Activated naive CD8-positive, alpha-beta T cell treated with anti-CD3 and anti-CD28 coated beads, Interleukin-2, amount 50 U/mL, for 24 hours (primary cell): ENCODE measurements at places on chromosomes 7 and 10.

DNA sequence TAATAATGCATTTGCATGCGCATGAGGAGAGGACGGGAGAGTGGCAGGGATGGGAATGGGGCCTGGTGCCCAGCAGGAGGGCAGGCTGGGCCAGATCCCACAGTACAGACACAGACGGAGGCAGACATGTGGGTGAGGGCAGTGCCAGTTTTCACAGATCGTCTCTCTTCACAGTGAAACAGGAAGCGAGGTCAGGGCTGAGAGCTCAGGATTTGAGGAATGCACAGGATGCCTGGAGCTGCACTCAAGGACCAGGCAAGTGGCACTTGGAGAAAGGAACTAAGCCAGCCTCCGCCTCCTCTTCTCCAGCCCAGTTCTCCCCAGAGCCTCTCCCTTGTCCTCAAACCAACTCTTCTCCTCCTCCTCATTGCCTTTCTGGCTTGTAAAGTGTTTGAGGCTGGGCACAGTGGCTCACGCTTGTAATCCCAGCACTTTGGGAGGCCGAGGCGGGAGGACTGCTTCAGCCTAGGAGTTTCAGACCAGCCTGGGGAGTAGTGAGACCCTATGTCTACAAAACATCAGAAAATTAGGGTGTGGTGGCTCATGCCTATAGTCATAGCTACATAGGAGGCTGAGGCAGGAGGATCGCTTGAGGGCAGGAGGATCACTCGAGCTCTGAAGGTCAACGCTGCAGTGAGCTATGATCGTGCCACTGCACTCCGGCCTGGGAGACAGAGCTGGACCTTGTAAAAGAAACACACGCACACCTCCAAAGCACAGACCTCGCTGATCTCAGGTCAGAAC, 115.2 kb downstream of the HIP1 start:
- DNase-seq = no peak

GRCh38 chr10:63713191-63714144, 192.3 kb downstream of the REEP3 start:
- DNase-seq = no peak

DNA sequence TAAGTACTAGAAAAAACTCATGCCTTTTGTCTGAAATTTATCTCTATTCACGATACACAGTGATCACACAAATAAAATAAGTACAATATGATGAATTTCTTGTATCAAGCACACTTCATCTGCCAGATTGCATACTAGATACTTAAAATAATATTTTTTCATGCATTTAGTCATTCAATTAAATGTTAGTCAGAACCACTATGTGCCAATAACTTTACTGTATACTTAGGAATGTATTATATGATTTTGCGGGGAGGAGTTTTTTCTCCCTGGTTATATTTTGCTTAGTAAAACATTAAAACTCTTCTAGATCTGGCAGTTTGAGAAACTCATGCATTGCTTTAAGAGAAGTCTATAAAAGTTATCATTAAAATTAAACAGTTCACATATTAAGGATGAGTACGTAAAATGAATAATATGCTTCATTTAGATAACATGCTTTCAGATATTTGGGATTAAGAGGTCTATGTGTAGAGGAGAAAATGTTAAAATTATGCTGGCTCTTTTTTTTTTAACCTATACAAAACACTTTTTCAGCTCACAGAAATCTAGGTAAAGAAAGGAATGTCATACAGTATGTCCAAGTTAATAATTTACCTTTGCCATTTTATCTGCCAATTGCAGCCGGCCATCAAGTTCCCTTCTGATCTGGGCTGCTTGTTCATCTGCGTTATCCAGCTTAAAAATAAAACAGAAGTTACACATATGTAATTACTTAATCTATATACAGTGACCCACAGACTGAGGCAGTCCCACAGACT, 70.1 kb downstream of the RNF133 start:
- DNase-seq = no peak

DNA sequence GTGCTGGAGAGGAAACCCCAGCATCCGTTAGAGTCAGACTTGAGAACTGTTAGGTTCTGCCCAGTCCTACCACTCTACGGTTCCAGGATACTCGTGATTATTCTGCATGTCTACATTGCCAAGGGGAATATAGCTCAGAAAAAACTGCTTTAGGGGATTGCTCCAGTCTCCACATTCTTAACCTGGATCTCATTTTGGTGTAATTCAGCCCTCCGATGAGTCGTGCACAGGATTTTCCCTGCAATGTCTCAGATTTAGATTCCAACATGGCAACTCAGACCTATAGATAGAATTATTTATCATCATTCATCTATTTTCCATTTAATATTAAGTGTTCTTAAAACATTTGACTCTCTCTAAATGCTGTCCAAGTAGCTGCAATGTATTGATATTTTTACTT, 121.1 kb upstream of the ZEB1 start:
- no peak for DNase-seq

GRCh38 chr10:100510533-100511308, 8.9 kb downstream of the SEC31B start:
- peak; percentile 66 for DNase-seq

- peak; percentile 10 for DNase-seq
Measured at GRCh38 chr7:131606346-131607290, 50.2 kb upstream of the PODXL start.

DNA sequence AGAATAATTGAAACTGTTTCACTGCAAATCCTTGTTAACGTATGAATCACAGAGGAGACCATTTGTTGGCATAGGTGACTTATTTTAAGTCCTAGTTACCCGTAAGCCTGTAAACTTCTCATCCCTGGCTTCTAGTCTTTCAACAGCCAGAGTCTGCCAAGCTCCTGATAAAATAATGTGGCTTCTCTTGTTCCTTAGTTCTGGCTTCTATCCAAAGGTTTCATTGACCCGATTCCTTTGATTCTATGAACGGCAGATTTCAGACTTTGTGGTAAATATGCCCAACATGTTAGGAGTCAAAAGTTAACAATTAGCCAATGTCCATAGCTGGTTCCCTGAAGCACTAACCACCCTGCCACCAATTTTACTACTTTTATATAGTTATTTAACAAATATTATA, 23.3 kb downstream of the DNAH11 start:
- DNase-seq = no peak

GRCh38 chr7:69599286-69599954, 1.1 kb downstream of the AUTS2 start:
- DNase-seq = no peak

GRCh38 chr7:91054374-91054773, 209.9 kb upstream of the FZD1 start:
- DNase-seq = no peak

DNA sequence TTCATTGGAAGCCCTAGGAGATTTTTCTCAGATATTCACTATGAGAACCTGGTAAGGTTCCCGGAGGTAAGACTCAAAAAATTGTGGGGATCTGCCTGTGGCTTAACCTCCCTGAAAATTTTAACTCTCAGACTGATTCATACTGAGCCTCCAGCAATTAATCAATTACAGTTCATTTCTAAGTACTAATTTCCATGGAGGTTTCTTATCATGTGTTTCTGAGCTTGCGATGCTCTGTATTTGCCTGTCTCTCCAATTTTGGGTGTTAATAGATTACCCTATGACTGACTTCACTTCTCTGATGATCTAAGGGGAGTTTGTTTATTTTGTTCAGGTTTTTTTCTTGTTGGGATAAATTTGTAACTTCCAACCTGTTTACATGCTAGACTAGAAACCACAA, 215.4 kb upstream of the TMEM196 start:
- no peak for DNase-seq

DNA sequence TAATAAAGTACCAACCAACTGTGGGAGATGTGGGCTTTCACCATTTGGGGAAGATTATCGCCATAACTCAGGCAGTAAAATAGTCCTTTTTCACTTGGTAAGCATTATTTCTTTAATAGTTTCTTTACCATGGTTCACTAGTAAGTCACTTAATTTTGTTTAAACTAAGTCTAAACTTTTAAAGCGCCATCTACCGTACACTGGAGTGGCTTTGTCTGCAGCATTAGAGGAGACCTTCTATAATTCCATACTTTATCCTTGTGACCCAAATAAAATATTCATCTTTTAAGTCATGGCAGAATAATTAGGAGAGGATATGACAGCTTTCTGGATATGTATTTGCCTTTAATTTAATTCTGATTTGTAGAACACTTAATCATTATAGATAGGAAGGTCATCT, 468.0 kb downstream of the MAGI2 start:
- no peak for DNase-seq

DNA sequence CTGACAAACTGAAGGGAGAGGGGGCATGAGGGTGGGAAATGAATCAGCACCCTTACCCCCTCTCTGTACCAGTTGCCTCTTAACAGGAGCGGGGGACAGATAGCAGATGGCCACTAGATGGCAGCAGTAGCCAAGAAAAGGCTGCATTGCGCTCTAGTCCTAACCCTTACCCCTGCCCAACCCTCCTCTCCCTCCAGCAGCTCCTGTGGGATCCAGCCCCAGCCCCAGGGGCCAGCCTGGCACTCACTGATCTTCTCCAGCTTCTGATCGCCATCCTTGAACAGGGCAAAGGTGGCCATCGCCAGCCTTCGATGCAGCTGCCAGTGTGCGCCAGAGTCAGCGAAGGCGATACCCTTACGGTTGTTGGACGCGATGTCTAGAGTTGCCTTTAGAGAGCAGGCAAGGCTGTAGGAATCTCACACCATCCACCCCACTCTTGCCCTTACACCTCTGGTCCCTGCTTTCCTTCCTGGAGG, 2.2 kb downstream of the CYP17A1 start:
- DNase-seq = peak; percentile 80

DNA sequence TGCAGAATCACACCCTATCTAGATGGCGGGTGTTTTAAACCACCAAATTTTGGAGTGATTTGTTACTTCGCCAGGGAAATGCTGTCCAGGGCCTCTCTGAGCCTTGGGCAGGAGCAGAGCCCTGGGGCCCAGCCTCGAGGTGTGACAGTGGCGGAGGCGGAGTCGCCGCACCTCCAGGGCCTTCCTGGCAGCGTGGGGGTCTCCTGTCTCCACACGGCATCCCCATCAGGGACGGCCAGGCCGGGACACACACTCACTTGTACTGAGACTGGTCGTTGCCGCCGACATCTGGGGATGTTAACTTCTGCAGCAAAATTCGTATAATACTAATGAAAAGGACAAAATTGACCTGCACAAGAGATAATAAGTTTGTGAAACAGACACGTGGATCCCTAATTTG, 110.7 kb downstream of the VIPR2 start:
- no peak for DNase-seq

- no peak for DNase-seq
Measured at GRCh38 chr10:112247791-112248190, 35.4 kb upstream of the TECTB start.

- no peak for DNase-seq
Measured at GRCh38 chr10:131645756-131646155, 255.1 kb upstream of the PPP2R2D start.

DNA sequence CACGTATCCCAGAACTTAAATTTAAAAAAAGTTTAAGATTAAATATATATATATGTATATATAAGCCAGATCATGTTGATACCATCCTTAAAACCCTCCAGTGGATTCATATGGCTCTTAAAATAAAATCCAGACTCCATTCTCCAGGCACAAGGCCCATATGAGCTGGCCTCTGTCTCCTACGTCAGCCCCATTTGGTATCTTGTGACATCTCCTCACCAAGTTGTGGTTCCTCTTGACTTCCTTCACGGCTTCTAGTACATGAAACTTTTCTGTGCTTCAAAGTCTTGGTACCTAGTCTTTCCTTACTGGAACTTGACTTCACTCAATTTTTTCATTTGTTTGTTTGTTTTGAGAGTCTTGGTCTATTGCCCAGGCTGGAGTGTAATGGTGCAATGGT, 61.3 kb downstream of the PRLHR start:
- no peak for DNase-seq

DNA sequence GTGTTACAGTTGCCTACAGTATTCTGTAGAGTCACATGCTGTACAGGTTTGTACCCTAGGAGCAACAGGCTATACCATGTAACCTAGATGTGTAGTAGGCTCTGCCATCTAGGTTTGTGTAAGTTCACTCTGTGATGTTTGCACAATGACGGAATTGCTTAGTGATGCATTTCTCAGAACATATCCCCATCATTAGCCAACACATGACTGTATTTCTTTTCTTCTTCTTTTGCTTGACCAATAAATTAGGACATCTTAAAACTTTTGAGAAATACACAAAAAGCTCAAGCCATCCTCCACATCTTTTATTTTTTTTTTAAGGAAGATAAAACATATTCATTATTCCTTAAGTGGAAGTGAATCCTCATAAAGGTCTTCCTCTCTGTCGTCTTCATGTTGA, 5.4 kb upstream of the PFKFB3 start:
- DNase-seq = no peak

GRCh38 chr7:85620936-85621685, 434.3 kb upstream of the SEMA3D start:
- no peak for DNase-seq

DNA sequence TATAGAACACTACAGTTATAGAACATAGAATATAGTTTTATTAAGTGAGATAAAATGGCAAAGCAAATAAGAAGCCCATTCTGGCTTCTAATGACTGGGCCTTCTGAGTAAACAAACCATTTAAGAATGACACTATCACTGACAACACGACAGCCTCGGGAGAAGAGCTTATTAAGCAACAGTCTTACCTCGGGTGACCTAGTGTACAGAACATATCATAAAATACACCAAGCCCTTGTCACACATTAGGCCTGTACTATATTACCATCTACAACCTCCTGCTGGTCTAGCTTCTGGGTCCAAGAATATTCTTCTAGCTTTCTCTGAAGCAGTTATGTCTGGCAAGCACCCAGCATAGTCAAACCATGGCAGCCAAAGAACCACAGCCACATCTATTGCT, 32.0 kb downstream of the CCDC186 start:
- no peak for DNase-seq

- DNase-seq = peak; percentile 51
Measured at GRCh38 chr7:24965831-24966708, 13.9 kb downstream of the OSBPL3 start.

DNA sequence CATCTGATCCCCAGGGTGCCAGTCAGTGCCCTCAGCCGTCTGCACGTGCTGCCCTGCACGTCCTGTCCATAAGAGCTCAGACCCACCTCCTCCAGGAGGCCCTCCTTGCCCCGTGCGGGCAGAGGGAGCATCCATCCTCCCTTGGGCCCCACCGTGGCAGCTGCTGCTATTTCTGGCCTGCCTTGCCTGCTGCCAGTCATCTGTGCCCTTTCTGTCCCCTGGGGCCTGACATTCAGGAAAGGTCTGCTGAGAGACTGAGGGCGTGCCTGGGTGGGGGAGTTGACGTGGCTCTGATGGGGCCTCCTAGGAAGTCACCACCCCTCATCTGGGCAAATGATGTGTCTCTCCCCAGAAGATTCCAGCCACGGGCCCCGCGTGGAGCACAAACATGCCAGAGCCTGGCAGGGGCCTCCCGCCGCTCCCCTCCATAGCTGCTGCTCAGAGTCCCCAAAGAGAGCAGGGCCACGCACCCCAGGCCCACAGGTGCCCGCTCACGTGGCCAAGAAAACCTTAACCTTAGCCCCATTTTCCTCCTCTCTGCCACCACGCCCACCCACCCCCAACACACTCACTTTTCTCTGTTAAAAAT, 21.8 kb downstream of the DPYSL4 start:
- no peak for DNase-seq

DNA sequence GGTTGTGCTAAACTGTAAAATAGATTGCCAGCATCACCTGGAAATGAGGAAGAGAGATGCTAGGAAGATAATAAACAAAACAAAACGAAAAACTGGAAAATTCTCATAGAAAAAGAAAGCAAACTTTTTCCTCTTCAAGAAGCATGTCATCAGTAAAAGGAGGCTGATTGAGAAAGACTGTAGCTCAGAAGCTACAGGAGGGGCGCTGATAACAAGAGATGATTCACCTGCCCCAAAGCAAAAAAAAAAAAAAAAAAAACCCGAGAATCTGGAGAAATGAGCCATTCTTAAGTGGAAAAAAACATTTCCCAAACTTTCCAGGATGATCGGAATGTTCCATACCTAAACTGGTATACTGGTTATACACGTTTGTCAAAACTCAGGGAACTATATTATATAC, 130.5 kb upstream of the C1QL3 start:
- no peak for DNase-seq
